Kidney capillary endothelial cell (primary cell): ENCODE measurements at places on chromosomes 2 and 18.

DNA sequence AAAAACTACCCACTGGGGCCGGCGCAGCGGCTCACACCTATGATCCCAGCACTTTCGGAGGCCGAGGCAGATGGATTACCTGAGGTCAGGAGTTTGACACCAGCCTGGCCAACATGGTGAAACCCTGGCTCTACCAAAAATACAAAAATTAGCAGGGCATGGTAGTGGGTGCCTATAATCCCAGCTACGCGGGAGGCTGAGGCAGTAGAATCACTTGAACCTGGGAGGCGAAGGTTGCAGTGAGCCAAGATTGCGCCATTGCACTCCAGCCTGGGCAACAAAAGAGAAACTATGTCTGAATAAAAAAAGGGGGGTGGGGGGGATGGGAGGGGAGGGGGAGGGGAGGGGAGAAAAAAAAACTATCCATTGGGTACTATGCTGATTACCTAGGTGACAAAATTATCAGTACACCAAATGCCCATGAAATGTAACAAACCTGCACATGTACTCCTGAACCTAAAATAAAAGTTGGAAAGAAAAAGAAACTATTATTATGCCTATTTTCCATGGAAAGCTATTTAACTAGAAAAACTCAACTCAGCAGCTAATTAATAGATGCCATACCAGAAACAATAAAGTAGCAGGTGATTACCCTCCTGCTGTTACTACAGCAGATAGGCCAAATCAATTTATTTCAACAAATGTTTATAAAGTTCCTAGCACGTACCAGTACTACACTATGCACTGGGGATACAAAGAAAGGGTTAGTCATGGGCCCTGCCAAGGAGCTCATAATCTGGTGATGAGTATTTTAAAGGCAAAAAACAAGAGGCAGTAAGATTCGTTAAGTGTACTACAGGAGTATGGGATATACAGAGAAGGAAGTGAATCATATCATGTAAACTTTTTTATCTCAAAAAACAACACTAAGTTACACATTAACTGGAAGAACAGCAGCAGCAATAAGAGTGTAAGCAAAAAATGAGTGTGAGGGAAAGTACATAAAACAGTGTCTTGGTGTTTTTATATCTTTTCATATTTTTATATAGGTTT, 112.8 kb upstream of the SLC39A10 start:
- DNase-seq: peak; percentile 27

DNA sequence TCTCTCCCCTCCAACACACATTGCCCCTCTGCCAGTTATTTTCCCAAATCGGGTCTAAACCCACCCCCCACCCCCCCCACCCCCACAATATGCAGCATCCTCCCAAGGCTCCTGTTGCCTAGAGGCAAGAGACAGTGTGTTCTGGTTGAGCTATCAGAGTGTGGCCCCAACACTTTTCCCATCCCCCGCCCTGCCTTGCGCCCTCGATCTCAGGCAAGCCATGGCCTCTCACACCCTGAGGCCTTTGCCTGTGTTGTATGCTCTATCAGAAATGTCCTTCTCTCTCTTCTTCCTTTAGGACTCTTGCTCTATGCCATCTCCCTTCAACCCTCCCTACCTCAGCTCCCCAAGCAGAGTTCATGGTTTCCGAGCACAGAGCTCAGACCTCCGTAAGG, 9.5 kb upstream of the GRHL1 start:
- DNase-seq: no peak

DNA sequence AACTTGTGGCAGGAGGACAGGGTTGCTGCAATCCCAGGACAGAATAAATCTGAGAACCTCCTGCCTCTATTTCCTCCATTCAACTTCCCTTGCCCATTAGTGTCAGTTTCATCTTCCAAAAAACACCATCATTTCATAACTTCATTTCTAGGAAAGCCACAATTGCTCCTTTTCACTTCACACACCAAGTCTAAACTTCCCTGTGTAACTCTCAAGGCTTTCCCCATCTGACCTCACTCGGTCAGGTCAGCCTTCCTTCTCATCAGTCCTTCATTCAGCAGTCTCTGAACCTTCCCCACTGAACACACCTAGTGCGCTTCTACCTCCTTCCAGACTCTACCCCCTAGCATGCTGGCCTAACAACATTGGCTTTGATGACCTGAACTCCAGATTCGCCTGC, 35.8 kb downstream of the TCF7L1 start:
- no peak for DNase-seq

GRCh38 chr18:26470011-26470637, 78.2 kb downstream of the KCTD1 start:
- DNase-seq: no peak

DNA sequence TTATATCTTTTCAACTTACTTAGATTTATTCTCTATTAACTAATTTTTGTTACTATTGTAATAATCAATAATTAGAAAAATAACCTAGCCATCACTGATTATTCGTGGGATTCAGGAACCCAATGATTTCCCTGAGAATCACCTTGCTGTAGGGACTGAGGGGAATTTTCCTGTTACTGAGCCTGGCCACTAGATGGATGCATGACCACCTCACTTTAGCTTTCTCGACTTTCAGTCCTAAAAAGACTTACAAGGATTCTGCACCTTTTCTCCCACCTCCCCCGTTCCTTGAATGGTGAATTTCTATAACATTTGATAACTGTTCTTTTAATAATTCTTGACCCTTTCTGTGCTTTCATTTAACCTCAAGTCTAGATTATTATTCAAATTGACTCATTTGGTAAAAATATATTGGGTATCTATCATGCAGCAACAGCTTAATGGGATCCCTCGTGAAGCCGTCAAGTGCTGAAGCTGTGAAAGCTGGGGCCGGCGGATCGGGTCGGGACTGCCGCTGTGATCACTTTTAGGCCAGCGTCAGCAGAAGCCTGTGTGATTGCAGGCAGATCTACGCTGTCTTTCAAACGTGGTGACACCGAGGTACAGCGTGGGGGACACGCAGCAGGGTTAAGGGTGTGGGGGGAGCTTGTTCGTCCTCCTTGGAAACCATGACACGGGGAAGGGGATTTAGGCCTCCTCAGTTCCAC, 38.8 kb upstream of the TMEM18 start:
- no peak for DNase-seq

GRCh38 chr18:7722955-7723354, 155.8 kb downstream of the PTPRM start:
- DNase-seq: no peak

- no peak for DNase-seq
Measured at GRCh38 chr2:105761931-105762515, 17.3 kb downstream of the NCK2 start.

DNA sequence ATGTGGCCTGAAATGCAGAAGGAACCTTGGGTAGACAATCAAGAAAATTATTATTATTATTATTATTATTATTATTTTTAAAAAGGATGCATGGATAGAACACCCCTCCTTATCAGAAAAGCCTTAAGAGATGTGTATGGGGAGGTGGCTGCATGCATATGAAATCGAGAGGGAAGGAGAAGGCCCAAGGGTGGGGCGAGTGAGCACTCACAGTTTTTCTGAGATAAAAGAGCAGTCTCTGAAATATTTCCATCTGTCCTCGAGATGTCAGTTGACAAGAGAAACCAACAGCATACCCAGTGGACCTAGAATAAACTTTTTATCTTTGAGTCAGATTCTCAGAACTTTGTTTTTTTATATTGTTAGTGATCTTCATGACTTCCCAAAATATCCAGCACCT, 282.9 kb downstream of the GPD2 start:
- DNase-seq: no peak
